Right ventricle myocardium superior (tissue), 1 donor: ENCODE measurements at places on chromosomes 12 and 14. TPM values are rescaled to one million over a fixed set of nuclear protein-coding genes. Genes with fewer than 3 reads are reported as not detected.

DNA sequence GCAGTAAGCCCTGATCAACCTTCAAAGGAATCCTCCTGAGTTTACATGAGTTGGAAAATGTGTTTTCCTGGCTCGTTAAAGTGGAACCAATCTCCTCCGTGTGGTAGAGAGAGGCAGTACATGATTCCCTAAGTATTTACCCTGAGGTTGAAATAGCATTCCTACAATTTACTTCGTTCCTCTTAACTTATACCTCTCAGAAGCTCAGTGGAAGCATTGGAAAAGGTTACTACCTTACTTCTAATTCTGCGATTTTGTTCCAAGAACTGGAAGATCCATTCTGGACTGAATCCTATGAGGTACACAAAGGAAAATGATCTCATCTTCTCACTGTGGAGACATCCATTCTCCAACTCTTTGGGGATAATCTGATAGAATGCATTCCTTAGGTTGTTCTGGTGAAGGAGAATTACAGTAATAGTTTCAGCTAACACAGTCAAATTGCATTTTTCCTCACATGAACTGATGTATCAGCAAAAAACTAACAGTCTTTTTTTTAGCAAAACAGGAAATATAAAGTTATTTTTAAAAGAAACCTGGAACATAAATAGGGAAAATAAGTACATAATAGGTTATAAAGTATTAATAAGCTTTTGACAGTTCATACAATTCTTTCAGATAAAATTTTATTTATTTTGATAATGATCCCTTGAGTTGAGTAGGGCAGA is 475.6 kb downstream of the PDZRN4 start:
- no peak for DNase-seq

DNA sequence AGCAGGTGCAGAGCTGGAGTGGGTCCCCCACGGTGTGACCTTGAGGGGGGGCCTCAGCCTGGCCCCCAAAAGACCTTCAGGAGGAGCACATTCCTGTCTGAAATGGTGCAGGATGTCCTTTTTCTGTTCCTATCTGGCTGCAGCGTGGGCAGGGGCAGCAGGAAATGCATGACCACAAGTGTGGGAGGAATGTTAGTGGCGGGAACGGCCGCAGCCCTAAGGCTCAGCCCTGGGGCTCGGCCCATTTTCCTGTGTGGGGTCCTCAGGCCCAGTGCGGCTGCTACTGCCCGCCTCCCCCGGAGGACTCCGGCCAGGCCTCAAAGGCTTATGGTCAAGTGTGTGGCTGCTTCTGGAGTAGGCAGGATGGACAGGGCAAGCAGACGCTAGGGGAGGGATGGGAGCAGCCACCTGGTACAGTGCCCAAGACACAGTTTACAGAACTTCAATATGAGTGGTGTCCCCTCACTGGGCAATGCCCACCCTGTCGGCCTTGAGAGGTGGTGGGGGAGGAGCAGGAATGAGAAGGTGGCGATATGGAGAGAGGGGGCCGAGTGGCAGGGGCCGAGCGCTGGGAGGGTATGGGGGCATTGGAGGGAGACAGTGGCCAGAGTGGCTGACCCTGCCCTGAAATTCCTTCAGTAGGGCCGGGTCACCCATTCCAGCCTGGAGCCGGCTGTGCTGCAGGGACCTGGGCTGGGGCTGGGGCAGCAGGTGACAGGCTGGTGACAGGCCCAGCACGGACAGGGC is 137.4 kb downstream of the CALM1 start:
- peak; percentile 34 for DNase-seq

- no peak for DNase-seq
Observed at GRCh38 chr14:94143239-94143638, 13.8 kb upstream of the IFI27L2 start.

DNA sequence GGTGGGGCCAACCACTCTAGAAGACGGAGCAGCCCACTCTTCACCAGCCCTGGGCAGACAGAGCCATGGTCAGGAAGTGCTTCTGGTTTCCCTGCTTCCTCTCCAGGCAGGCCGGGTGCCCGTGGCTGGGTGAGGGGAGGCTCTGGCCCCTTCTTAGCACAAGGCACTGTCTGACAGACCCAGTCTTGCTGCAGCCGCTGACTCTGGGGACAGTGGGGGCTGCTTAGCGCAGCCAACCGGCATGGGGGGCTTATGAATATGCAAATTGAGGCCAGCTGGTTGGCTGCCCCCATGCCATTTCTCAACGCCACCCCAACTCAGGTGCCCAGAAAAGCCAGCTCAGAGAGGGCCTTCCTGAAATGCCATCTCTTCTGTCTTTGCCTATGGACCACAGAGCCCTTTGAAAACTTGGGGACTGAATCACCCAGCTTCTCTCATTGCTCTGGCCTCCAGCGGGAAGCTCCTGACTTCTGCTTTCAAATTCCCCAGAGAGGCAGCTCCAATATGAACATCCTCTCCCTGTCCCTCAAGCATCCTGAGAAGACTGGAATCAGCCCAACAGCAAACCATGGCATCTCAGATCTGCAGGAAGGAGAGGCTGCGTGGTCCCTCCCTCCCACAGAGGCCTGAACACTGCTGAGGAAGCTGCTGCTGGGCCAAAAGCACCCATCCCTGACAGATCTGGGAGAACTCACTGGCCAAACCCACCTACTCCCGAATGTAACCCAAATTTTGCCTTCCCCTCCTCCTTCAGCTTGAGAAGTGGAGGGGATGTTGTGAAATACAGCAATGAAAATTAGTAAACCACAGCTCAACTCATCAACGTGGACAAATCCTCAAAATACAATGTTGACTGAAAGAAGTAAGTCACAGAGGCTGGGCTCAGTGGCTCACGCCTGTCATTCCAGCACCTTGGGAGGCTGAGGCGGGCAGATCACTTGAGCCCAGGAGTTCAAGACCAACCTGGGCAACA is at the start of gene PROX2:
Gene PROX2 (minus strand): TSS at position 205 of the 973 bp plus-strand sequence. CDS start 12,311 bp downstream, outside the sequence.
- no peak for DNase-seq

- no peak for DNase-seq
Observed at GRCh38 chr14:105666420-105666819, 140.0 kb downstream of the TMEM121 start.

DNA sequence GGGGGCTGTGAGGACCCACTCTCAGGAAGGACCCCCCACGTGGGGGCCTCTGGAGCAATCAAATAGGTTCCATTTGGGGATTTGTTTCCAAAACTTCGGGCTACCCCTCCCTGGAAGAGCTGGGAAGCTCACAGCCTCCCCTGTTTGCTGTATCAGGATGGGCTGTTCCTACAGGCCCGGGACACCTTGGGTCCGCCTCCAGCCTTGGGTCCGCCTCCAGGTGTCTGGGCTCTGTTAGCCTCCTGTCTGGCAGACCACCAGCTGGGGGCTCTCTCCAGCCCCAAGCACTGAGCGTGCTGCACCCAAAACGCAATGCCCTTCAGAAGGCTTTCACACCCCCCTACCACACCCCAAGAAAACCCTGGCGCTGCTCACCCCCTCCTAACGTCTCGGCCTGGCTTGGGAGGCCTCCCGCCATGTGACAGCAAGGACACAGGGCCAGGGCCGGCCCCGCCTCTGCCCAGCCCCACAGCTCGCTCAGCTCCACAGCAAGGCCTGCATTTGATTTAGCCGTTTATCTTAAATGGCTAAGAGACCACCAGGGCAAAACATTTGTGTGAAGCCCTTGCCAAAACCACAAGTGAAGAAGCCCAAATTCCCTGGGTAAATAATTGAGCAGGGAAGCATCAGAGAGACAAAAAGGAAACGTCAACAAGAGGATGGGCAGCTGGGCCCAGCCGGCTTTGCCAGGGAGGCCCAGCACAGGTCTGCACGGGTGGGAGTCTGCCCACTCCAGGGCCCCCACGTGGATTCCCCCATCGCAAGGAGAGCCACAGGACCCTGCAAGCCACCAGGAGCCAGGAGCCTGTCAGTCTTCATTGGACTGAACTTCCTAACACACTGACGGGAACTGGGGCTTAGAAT is 39.9 kb downstream of the BCL11B start:
- no peak for DNase-seq

GRCh38 chr12:91307957-91308670 is 125.5 kb upstream of the DCN start:
- no peak for DNase-seq

- no peak for DNase-seq
Observed at GRCh38 chr12:56141946-56142784, 10.2 kb upstream of the MYL6B start.

DNA sequence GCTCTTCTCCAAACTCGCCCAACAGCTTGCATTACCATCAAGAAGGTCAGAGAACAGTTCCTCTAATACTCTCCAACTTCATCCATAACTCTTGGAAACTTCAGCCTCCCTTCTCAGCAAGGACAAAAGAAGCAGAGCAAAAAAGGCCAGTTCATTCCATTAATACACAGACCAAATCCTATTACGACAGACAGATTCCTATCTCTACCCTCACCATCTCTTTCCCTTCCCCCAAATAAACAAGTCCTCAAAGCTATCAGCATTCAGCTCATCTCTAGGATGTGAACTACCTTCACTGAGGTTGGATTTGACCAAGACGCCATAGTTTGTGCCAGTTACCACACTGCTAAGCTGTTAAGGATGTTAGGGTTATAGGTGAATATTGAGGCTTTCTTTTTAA is 25.2 kb downstream of the SINHCAF start:
- no peak for DNase-seq

GRCh38 chr14:60309867-60310552 is 61.0 kb downstream of the PPM1A start:
- DNase-seq, result no peak

DNA sequence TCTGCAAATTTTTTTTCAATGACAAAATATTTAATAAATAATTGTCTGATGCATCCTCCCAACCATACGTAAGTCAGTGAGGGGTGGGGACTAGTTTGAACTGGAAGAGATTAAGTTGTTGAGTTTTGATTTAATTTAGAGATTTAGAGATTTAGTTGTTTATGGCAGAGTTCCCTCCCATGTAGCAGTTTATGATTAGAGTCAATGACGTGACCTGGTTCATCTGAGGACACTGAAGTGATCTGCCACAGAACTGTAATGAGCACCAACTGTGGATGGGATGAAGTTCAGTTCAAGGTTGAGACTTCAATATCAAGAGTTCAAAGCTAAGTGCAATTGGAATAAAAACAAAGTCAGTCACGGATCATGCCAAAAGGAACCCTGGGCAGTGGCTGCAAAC is 609.3 kb downstream of the NOVA1 start:
- no peak for DNase-seq

- DNase-seq, result no peak
Observed at GRCh38 chr12:11238275-11238674, 31.2 kb downstream of the PRB3 start.

DNA sequence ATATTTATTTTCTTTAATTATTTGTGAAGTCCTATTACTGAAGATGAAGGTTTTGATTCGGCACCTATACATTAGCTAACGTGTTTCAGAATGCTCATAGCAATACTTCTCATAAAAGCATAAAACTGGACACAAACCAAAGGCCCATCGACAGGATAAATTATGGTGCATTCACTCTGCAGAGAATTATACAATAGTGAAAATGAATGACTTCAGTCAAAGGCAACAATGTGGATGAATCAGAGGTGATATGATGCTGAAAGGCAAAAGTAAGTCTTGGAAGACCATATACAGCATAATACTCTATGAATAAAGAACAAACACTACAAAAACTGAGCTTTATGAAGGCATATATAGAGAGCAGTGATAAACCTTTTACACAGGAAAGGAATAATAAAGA is 156.6 kb upstream of the EGLN3 start:
- no peak for DNase-seq

- no peak for DNase-seq
Observed at GRCh38 chr14:22475381-22475780, 113.6 kb downstream of the DAD1 start.

DNA sequence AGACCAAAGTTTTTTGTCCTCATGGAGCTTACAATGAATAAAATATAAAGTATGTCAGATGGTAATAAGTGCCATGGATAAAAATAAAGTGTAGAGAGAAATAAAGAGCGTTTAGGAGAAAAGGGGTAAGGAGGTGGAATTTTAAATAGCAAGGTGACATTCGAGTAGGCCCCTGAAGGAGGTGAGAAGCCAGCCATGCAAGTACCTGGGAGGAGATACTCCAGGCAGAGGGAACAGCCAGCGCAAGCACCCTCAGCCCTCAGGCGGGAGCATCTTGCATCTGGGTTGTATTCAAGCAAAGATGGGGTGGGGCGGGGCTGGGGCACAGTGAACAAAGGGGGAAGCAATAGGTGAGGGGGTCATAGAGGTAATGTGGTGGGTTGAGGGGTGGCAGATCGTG is 4.3 kb downstream of the TBC1D30 start:
- no peak for DNase-seq

DNA sequence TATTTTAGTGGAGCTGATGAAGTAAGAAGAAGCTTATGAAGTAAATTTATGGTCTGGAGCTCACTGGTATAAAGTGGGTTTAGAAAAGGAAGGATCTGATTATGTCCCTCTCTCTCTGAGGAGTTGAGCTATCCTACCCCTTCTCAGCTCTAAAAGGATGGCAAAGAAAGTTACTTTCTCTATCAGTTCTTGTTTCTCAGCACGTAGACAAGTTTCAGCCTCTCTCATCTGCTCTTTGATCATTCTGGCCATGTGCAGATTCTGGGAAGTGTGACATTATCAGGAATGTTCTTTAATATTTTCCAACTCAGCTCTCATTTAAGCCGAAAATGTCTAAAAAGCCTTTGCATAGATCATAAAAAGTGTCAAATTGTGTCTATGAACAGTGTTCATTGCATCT is 5.8 kb upstream of the EGLN3 start:
- DNase-seq, result no peak

GRCh38 chr14:62824086-62824485 is 221.2 kb downstream of the KCNH5 start:
- DNase-seq, result no peak

DNA sequence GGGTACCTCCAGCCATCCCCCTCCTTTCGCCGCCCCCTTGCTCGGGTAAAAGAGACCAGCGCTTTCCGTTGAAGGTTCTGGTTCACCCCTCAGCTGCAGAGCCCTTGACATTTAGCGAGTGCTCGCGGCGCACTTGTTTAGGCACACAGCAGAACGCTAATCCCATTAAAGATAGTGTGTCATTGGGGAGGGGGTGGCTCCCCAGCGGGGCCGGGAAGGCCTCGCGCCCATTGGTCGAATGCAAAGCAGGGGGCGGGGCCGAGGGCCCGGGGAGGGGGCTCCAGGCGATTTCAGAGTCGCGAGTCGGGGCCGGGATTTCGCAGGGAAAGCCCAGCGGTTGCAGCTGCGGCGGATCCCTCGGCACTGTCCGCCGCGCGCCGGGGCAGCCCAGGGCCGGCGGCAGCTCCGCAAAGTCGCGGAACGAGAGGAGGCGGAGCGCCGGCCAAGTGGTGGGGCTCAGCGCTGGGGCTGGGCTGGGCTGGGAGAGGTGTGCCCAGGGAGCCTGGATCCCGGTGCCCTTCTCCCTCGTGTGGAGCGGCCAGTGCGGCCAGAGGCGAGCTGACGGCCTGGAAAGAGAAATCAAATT is 122.9 kb downstream of the TSPAN9 start:
- DNase-seq, result peak; percentile 62

Gene DUSP6
- total RNA-seq, result 26.7 TPM

Gene DDIT3
- total RNA-seq, result 16.4 TPM

Gene CDH24
- total RNA-seq, result 1.6 TPM

Gene CPNE6
- total RNA-seq, result not detected

Gene SPTLC2
- 10.2 TPM for total RNA-seq

Gene FOXM1
- 1.5 TPM for total RNA-seq

Gene LALBA
- not detected for total RNA-seq

Gene KRT6C
- not detected for total RNA-seq

Gene ZNF84
- 16.9 TPM for total RNA-seq

Gene ERBB3
- 4.8 TPM for total RNA-seq

Gene RERGL
- total RNA-seq, result 1.2 TPM

Gene LPAR5
- total RNA-seq, result 7.3 TPM

Gene AKAP5
- 0.16 TPM for total RNA-seq

Gene NCKAP5L
- 29.0 TPM for total RNA-seq

Gene KRT77
- total RNA-seq, result not detected

Gene BCL2L14
- not detected for total RNA-seq

Gene NRL
- 0.75 TPM for total RNA-seq

Gene BCL7A
- 15.1 TPM for total RNA-seq
